ENCODE measurements at places on chromosomes 2 and 18. TPM values are rescaled to one million over a fixed set of nuclear protein-coding genes. Genes with fewer than 3 reads are reported as not detected.

- DNase-seq, result no peak
Measured at GRCh38 chr18:37965572-37965970, 400.0 kb upstream of the CELF4 start.

- no peak for DNase-seq
Measured at GRCh38 chr2:8728305-8729015, 46.6 kb downstream of the ID2 start.

The CTDSP1 gene
- total RNA-seq, result 52.3 TPM

The HMSD gene
- 3.9 TPM for total RNA-seq

GRCh38 chr2:231646476-231646875 is 53.8 kb downstream of the TEX44 start:
- DNase-seq, result no peak

DNA sequence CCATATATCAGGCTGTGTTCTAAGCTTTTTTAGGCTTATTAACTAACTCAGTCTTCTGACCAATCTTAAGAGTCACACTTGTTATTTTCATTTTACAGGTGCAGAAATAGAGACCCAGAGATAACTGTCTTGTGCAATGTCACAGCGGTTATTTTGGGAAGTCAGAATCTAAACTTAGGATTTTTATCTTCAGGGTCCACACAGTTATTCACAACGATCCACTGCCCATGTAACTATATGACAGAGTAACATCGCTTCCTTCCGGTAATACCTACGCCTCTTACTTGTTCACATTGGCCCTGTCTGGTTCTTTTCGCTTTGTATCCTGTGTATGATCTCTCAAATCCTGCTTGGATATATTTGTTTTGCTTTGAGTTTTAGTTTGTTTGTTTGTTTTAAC is 631.7 kb downstream of the LRP1B start:
- no peak for DNase-seq

DNA sequence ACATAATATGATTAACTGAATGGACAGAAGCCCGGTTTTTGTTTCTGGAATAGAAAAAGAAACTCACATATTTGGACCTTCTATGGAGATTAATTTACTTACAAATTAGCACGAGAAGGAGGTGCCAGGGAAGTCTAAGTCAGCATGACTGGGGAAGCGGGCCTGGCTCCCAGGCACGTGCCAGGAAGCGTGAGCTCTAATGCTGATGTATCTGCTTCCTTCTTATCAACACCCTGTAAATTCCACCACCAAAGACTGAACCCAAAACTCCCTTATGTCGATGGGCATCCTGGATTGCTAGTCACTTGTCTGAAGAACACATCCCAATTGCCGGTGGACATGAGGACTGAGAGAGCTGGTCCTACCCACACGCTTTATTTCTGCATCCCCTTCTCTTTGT is 134.5 kb downstream of the GALNT14 start:
- DNase-seq, result no peak

GRCh38 chr2:162403884-162404283 is 60.0 kb downstream of the GCA start:
- no peak for DNase-seq

GRCh38 chr2:127388423-127389164 is 819 bp upstream of the MAP3K2 start:
- DNase-seq, result no peak

DNA sequence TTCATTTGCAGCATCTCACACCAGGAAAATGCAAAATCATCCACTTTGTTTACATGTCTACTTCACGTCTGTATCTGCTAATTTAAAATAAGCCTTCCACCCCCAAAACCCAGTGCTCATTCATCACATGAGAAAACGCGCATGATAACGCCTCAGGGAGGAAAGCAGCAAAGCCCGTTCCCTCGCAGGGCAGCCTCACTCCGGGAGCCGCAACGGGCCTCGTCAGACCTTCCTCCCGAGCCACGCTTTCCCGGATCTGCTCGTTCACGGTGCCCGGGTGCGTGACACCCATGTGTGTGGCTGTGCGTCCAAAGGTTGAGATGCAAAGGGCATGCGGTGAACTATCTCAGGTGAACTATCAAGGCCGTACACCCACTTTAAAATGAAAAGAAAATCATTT is 59.8 kb downstream of the NDUFA10 start:
- DNase-seq, result no peak

The PLEK gene
- not detected for total RNA-seq

GRCh38 chr2:215429424-215429823 is 6.4 kb downstream of the FN1 start:
- DNase-seq, result no peak

DNA sequence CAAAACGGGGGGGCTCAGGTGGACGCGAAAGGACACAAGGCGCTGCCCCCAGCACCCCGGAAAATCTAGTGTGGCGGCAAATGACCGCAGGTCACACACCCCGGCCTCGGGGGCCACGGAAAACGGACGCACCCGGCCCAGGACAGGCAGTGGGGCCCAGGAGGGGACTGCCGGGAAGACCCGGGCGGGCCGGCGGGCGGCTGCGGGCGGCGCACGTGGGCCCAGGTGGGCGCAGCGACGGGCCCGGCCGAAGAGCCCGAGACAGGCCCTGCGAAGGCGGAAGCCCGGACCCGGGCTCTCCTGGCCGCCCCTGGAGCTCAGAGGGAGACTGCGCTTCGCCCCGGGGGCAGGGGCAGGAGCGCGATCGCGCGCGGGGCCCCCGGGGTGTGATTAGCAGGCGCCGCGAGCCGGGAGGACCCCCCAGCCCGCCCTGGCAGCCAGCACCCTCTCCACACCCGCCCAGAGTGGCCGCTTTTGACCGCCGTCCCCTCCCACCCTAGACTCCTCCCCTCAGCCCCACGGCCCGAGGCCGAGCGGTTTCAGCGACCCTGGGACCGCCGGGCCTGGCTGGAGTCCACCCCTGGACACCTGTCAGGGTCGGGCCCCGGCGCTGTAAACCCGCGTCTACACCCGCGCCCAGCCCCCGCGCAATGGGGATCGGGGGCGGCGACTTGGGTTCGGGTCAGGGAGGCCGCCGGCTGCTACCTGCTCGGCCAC is 773 bp downstream of the MBP start:
- no peak for DNase-seq

DNA sequence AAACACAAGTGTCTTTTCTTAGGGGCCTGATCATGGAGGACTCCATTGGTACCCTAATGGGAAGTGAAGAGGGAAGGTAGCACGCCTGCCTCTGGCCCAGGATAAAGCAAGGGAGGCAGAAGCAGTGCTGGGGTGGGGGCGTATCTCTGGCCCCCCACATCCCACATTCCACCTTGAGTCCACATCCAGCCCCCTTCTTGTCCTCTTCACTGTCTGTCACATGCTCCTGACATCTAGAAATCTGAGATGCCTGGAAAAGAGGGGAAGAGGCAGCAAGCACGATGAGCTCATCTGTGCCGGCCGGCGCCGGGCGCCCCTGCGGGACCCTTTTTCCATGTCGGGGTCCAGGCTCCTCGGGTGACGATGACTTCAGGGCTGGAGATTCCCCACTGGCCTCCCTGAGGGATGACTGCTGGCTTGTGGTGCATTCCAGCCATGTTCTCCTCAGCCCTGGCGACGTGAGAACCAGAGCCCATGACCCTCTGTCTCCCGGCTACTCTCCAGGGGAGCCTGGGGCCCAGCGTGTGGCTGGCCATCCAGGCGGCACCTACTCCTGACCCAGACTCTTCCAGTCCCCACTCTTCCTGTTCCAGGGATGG is 277.5 kb downstream of the DYSF start:
- DNase-seq, result no peak

DNA sequence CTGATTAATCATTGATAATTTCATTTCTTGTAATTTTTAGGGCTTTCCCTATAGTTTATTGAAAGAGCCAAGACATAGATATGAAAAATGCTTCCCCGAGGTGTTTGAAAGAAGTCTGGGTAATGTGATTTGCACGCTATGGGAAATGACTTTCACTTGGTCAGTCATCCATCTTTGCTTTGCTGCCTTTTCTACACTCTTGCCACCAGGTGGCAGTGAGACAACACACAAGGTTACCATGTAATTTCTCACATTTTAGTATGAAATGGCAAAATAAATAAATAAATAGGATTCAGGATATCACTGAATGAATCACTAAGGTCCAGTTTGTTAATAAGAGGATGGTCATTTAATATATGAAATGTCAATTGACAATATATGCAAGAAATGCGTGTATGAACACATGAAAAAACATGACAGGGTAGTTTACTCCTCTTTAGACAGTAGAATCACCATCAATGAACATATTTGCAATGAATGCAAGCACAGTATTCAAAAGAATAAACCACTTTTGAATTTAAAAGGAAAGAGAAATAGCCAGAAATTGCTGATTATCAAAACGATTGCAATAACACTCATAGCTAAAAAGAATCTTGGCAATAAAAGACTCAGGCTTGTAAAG is 52.2 kb upstream of the KCNH7 start:
- no peak for DNase-seq

- DNase-seq, result no peak
Measured at GRCh38 chr18:62643181-62643580, 72.2 kb upstream of the PHLPP1 start.

DNA sequence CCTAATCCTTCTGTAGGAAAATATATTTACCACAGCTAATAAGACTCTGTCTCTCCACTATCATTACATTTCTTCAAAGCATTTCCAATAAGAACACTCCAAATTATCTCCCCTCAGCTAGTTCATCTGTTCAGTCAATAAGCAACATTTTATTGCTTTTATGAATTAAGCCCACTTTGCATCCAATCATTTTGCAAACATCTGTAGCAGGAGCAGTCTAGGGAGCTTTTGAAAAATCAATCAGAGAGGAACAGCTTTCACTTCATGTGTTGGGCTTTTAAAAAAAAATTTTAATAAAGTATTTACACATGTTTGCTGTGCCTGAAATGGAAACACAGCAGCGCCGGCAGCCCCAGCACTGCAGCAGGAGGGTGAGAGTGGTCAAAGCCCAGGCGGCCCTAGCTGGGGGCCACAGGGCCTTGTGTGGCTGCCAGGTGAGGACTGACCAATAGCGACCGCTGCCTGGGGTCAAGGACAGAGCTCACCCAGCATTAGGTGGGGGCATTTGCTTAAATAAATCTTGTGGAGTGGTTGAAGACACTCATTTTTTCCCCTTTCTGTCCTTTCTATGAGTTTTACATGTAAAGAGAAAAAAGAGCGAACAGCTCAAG is 250.7 kb downstream of the RNF144A start:
- no peak for DNase-seq

- DNase-seq, result no peak
Measured at GRCh38 chr2:161432107-161432506, 16.0 kb downstream of the TBR1 start.

DNA sequence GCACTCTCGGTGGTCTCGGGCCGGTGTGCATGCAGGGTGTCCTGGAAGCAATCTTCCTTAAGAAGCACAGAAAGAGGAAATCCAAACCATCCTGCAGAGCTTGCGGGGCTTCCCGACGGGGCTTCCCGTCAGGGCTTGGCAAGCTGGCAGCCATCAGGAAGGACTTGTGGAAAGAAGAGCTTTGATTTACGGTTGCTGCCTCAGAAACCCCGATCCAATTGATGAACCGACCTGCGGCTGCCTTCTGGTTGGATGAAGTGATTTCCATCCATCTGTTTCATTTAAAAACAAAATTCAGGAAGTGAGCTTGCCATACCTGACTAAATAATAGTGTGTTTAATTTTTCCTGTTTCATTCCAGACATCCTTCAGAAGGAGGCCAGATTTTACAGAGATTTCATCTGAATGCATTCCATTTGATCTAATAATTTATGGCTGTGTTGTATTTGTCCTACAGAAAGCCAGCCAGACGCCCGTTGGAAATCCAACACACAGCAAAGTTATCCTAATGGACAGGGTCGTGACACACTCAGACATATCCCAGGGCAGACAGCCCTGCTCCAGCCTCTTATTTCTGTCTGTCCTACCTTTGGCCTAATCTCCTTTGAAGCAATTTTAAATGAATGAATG is 141.3 kb downstream of the SEPTIN10 start:
- no peak for DNase-seq

DNA sequence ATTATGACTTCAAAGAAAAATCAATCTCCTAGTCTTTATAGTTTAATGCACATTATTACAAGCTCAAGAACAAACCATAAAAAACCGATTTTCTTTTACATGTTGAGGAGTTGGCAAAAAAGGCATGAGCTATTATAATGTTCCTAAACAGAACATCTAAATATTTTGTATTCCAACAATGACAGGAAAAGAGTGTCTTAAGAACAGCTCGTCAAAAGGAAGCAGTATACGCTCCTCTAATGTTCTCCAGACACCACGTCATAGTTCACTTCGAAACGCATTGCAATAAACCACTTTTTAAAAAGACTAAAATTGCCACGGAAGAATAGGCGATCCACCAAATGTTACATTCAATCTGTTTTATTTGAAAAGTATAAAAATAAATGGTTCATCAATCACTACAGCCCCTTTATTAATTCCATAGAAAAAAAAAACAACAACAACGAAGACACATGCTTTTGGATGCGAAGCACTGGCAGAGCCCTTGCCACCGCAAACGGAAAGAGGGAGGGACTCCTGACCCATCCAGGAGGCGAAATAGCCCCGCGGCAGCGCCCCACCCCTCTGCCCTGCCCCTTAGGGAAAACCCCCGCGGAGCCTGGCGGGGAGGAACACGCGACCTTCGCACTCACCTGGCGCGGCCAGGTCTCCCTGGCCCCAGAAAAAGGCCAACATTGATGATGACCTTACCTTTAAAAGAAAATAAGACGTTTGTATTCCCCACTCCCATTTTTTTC is 45.8 kb downstream of the MBP start:
- DNase-seq, result no peak

Measured in H9 (cell line).